Mesangial cell (primary cell): ENCODE measurements at places on chromosomes 4 and X. TPM values are rescaled to one million over a fixed set of nuclear protein-coding genes. Genes with fewer than 3 reads are reported as not detected.

The ABLIM2 gene
- 10.9 TPM in 1 of 2 replicates, not detected in the other for total RNA-seq

The MAGEB2 gene
- total RNA-seq: not detected in 2 replicates

The TMEM154 gene
- total RNA-seq: 5.5 and 12.1 TPM in 2 replicates

The AREG gene
- total RNA-seq: 35.4 and 36.3 TPM in 2 replicates

The DAPP1 gene
- under 0.01 TPM in 1 of 2 replicates, not detected in the other for total RNA-seq

The ZXDA gene
- total RNA-seq: 1.8 and 5.7 TPM in 2 replicates

The TLL1 gene
- total RNA-seq: 8.0 and 10.9 TPM in 2 replicates

The NLGN4X gene
- 0.49 and 1.0 TPM in 2 replicates for total RNA-seq

The NALF2 gene
- total RNA-seq: 0.16 TPM in 1 of 2 replicates, not detected in the other

The FGF5 gene
- total RNA-seq: 3.5 and 4.7 TPM in 2 replicates
